ENCODE measurements at places on chromosomes 6 and 20.

DNA sequence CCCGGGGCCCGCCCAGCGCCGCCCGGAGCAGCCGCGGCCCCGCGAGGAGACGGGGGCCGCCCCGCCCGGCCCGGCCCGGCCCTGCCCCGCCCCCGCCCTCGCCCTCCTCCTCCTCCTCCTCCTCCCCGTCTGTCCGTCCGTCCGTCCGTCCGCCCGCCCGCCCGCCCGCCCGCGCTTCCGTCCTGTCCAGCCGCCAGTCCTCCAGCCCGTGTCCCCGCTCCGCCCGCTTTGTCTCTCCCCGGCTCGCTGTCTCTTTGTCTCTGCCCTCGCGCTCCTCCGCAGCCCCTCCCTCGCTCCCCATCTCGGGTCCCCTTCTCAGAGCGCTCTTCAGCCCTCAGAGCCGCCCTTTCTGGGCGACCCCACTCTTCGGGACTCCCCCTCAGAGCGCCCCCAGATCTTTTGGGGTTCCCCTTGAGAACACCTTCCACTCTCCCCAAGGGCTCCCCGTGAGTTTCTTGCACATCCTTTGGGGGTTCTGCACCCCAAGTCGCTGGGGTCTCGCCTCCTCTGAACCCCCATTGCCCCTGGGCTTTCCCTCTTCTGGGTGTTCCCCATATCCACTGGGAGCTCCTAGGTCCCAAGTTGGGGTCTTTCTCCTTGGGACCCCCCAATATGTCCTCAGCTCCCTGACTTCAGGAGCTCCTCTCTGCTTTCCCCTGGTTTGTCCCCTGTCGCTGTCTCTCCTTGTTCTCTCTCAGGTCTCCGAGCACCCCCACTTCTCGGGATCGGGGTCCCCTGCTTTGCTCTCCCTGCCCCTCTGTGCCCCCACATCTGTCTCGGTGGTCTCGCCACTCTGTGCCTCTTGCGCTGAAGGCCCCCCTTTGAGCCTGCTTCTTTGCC, 79.5 kb upstream of the MYL9 start:
- DNase-seq, result no peak

DNA sequence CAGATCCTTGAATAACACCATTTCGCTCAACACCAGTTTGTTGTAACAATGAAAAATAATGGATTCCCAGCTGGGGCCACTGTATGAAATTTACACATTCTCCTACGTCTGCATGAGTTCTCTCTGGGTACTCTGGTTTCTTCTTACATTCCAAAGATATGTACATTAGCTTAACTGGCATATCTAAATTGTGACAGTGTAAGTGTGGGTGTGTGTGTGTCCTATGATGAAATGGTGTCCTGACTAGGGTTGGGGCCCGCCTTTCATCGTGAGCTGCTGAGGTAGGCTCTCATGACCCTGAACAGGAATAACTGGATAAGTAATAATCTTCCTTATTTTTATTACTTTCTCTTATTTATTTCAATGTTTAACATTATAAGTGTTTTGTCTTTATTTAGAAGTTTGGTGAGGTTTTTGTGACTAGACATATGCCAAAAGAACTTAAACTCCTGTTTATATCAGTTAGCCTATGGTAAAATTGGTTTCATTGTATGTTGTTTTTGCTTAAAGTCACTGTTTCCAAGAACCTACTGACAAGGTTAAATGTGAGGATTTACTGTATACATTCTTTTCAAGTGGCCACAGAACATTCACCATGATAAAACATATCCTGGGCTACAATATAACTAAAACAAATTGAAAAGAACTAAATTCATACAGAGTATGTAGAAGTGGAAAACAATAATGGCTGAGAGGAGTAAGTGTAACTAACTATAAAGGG, 42.4 kb downstream of the RBL1 start:
- DNase-seq, result no peak

DNA sequence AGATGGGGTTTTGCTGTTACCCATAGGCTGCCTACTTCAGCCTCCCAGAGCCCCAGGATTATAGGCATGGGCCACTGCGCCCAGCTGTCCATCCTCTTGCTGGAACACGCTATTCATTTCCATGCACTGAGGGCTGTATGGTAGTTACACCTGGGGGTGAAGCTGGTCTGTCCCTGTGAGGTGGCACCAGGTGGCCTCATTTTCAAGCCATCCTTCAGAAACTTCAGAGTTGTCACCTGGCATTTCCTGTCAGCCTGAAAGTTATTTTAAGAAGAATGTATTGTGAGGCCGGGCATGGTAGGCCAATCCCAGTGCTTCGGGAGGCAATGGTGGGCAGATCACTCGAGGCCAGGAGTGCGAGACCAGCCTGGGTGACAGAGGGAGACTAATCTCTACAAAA, 147.6 kb downstream of the DTNBP1 start:
- DNase-seq, result no peak

- no peak for DNase-seq
Measured at GRCh38 chr20:1418350-1418749, 25.5 kb upstream of the FKBP1A start.

DNA sequence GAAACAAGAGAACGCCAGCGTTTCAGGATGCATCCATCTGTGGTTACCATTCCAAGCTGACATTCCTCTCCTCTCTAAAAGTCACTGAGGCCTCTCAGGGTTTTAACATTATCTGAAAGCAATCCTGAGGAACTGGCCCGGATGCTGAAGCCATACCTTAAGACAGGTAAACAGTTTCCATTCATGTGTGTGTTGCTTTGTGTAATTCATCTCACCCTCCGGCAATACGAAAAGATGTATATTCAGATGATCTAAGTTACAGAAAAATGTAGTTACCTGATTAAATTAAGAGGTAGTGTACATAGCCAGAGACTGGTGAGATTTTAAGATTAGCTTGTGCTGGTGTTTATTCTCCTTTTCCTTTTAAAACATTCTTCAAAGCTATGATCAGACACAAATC, 68.4 kb upstream of the BACH2 start:
- DNase-seq, result no peak

DNA sequence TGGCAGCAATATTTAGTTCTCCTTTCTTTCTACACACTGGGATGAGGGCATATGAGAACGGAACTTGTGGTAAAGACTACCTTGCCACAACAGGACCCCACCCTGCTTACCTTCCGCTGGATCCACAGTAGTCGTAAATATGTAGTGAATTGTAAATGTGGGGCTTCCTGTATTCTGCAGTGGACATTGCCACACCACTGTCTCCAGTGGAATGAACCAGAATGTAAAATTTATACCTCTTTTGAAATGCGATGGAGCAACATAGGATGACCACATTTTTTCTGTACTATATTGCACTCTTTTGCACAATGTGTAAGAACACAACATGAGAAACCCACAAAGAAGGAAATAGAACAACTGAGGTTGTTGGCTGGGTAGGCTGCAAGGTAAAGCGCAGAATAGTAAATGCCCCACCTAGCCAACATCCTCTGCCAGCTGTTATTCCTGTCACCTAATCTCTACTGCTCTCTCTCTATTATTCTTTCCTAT, 16.1 kb upstream of the RIPOR2 start:
- peak; percentile 68 for DNase-seq

- DNase-seq, result no peak
Measured at GRCh38 chr6:1363298-1363697, 26.1 kb upstream of the FOXF2 start.

DNA sequence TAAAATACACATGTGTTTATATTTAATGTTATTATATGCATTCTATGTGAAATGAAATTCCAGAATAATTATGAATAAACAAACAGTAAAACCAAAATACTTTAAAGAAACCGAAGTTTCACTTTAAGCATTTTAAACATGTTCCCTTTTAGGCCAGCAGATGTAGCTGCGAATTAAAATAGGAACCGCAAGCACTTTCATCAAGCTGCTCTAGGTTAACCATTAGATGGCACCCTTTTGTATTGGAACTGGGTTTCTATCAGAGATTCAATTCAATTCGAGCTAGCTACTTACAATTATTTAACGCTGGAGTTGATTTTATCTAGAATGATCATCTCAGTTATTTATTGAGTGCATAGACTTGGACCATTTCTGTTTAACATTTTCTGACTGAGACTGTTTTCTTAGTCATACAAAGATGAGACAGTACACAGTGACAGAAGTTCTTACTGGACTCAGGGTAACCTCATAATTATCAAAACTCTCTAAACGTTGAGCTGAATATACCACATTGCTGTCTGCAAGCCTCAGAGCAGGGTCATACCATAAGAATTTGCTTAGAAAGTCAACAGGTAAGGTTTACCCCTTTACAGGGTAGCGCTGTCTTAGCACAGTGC, 8.5 kb downstream of the TMEM242 start:
- no peak for DNase-seq

DNA sequence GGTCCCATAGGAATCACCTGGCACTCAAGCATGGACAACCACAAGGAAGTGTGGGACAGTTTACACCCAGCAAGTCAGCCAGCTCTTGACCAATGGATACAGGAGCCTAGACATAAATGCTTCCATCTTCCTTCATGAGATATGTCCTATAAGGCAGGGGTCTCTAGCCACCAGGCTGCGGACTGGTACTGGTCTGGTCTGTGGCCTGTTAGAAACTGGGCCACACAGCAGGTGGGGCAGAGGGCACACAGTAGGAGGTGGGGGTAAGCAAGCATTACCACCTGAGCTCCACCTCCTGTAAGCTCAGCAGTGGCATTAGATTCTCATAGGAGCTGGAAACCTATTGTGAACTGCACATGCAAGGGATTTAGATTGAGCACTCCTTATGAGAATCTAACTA, 437.1 kb downstream of the CD109 start:
- DNase-seq, result no peak

- DNase-seq, result no peak
Measured at GRCh38 chr20:37417617-37418467, 71.9 kb downstream of the SRC start.

- no peak for DNase-seq
Measured at GRCh38 chr6:4478098-4478497, 298.1 kb upstream of the CDYL start.

DNA sequence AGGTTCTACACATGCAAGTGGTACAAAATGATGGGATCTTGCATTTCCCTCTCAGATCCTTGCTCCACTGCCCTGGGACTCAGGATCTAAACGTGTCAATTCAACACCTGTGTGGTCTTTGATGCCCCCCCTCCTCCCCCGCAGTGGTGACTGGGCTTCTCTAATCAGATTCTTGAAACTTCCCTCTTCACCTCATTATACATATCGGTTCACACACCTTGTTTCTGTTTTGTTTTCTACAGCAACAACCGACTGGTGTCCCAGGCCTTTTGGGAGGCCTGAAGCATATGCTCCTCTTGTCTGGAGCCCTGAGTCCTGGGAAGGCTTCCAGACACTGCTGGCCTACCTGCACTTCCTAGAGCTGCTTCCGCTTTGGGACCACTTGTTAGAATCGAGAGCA, 20.0 kb downstream of the SAMD3 start:
- no peak for DNase-seq

DNA sequence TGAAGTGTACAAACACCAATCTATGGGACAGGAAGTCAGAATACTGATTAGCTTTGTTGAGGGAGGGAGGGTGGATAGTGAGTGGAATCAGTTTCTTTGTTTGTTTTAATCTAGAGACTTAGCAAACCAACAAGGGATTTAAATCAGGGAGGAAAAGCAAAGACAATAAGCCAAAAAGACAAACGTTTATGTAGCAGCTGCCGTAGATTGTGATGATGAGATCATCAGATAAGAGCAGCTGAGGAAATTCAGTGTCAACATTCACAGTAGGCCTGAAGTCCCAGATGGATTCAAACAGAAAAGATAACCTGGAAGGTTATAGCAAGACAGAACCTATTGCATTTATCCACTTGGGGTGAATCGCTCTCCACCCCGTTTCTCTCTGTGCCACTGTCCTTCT, 104.9 kb upstream of the SYNDIG1 start:
- DNase-seq, result no peak

DNA sequence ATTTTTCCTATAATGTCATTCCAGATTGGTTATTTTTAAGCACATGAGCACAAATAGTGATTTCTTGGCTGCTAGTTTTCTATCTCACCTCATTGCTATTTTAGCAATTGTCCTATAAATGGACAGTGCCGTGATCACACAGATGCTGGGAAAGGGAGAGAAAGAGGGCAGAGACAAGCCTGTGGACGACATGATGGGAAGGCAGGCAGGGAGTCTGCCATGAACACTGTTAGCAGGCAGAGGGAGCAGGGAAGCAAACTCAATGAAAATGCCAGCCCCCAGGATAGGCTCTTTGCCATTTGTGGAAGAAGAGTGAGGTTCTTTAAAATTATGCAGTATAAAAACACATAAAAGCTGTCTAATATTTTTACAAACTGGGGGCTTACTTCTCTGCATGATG, 96.8 kb downstream of the ADTRP start:
- no peak for DNase-seq

DNA sequence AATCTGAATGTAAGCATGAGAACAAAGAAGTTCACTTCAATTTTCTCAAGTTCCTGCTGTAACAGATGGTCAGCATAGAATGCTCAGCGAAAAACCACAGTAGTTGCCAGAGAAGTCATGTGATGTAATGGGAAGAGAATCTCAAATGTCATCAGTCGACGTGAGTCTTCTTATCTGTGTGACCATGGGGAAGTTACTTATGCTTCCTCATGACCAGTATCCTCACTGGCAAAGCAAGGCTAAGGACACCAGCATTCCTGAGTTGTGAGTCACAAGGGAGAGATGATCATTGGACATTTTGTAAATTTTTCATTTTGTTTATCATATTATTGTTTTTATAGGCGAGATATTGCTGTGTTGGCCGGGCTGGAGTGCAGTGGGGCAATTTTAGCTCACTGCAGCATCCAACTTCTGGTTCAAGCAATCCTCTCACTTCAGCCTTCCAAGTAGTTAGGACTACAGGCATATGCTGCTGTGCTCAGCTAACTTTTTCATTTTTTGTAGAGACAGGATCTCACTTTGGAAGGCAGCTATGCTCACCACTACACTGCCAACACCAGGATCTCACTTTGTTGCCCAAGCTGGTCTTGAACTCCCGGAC, 21.9 kb downstream of the SGK1 start:
- no peak for DNase-seq

DNA sequence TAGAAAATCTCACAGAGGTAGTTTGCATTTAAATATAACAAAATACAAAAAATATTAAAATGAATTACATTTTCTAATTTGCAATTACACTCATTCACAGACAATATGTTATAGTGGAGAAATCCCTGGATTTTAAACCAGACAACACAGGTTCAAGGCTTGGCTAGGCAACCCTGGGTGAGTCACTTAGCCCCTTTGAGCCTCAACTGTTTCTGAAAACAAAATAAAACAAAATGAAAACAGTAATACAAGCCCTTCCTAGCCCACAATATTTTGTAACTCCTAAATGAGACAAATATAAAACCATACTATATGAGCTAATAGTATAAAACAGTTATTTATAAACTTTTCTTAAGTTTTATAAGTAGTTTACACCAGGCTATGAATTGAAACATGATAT, 41.0 kb downstream of the UQCC1 start:
- no peak for DNase-seq

GRCh38 chr20:16321291-16321690, 252.0 kb downstream of the KIF16B start:
- DNase-seq, result no peak

GRCh38 chr6:75819776-75820487, 70.9 kb downstream of the MYO6 start:
- no peak for DNase-seq

DNA sequence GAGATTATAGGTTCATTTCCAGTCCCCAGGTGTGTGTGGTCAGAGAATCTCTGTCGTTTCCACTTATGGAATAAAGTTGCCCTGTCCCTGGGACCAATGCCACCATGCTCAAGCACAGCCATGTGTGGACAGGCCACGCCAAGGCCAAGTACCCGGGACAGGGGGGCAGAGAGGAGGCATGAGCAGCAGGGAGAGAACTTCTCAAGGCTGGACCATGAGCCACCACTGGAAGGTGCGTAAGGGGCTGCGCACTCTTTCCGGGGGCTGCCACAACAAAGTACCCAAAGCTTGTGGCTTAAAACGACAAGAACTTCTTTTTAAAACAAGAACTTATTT, 209.2 kb upstream of the KCNQ5 start:
- no peak for DNase-seq
